ENCODE measurements at places on chromosomes 7 and 10. TPM values are rescaled to one million over a fixed set of nuclear protein-coding genes. Genes with fewer than 3 reads are reported as not detected.

SGPL1 gene
- total RNA-seq: 15.9 TPM

SNCG gene
- 137 TPM for total RNA-seq

EPHA1 gene
- under 0.01 TPM for total RNA-seq

SLC26A4 gene
- 10.4 TPM for total RNA-seq

RASA4B gene
- total RNA-seq: 2.6 TPM

AOC1 gene
- not detected for total RNA-seq

CYP2C19 gene
- not detected for total RNA-seq

PNLIPRP3 gene
- total RNA-seq: under 0.01 TPM

CHCHD2 gene
- 295 TPM for total RNA-seq

Data from dermis microvascular lymphatic vessel endothelial cell (primary cell).